Muscle of arm (tissue), 14 donors: ENCODE measurements at places on chromosomes 6 and 20.

DNA sequence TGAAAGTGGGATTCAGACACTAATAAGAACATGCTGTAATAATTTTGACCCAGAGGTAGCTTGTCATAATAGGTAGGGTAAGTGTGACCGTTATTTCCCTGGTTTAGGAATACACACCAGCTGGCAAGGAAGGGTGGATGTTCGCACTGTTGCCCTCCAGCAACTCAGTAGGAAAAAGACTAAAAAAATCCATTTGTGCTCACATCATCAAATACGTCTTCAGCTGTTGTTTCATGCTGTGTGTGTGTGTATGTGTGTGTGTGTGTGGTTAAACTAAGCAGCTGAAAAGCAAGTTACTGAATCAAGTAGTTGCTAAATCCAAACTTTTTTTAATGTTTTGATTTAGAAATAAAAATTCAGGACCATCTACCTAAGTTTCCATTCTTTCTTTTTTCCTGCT is 218.7 kb downstream of the TRDN start:
- no peak for DNase-seq

GRCh38 chr6:1930356-1930755 is 315.0 kb downstream of the GMDS start:
- no peak for DNase-seq

- DNase-seq: no peak
Observed at GRCh38 chr20:37293301-37293943, 4.0 kb downstream of the MANBAL start.

DNA sequence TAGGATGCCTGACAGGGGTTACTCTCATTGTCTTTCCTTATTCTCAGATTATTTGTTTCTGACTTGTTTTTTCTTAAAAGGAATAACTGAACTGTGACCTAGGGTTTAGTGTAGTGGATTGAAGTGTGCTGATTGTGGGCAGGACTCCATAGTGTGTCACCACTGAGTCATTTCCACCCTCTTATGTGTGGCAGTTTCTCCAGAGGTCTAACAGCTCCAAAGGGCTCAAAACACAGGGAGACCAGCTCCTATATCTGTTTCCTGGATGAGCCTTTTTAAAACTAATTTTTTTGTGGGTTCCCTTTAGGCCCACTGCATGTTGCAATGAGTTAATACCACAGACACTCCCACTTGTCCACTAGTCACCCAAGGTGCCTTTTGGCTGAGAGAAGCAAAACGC is 951.1 kb upstream of the ADGRB3 start:
- no peak for DNase-seq

- no peak for DNase-seq
Observed at GRCh38 chr6:137738931-137739504, 128.0 kb upstream of the TNFAIP3 start.
